ENCODE measurements at places on chromosomes 3 and 15.

DNA sequence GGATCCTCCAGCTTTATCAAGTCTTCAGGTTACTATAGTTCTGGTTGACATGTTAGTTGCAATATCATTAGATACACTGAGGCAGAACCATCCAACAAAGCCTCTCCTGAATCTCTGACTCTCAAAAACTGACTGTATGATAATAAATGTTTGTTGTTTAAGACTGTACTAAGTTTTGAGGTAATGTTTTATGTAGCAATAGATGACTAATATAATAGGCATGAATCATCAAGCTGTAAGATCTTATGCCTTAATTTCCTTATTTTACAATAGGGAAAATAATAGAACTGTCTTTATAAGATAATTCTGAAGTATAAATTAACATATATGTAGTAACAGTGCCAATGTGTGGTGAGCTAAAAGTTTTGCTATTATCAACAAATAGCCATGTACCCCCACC, 88.9 kb upstream of the TBC1D5 start:
- DNase-seq = no peak

DNA sequence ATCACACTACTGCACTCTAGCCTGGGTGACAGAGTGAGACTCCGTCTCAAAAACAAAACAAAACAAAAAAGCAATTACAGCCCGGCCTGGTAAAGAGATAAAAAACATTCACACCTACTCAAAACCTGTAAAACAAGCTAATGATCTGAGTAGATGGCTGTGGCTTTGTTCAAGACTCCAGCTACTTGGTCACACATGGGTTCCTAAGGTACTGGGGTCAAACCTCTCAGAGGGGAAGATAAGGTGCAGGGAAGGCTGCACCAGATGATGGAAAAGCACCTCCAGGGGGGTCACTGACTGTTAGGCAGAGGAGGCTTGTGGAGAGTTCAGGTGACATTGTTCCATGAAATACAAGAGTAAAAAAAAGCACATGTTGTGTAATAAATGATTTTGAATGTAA, 450.2 kb upstream of the WNT5A start:
- no peak for DNase-seq

- no peak for DNase-seq
Observed at GRCh38 chr3:167451282-167451681, 22.6 kb downstream of the SERPINI2 start.

GRCh38 chr15:101498076-101498716, 8.7 kb upstream of the PCSK6 start:
- DNase-seq = no peak

- DNase-seq = peak; percentile 77
Observed at GRCh38 chr15:75891895-75892294, 11.8 kb upstream of the FBXO22 start.

GRCh38 chr15:100705841-100706240, 103.5 kb downstream of the ASB7 start:
- DNase-seq = no peak

DNA sequence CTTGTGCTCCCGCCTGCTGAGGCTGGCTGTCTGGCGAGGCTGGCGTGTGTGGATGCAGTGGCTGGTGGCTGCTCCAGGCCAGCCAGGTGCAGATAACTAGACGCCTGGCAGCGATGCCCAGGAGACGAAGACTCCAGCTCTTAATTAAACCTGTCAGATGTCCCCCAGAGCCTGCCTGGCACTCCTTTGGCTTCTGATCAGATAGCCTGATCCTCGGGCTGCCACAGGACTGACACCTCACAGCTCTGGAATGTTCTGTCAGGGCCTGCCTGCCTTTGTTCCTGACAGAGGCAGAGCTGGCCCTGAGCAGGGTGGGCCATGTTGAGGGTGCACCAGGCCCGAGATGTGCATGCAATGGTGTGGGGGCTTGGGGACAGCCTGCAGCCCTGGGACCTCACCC, 36.5 kb downstream of the PLXNA1 start:
- DNase-seq = peak; percentile 89

DNA sequence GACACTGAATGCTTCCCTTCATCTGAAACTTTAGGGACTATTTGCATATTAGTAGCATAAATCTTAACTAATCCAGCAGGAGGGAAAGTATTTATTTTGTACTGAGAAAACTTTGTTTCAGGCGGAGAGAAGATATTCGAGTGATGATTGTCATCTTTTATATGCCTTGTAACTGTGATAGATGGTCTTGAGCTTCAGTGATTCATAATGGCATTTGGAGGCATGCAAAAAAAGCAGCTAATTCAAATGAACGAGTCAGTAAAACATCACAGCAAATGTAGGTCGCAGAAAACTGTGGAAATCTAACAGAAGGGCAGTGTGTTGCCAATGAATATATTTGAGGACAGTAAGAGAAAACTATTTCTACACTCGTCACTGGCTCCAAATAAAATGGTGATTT, 643.7 kb upstream of the NAALADL2 start:
- DNase-seq = no peak

GRCh38 chr15:52392008-52392687, 96.5 kb upstream of the MYO5C start:
- DNase-seq = peak; percentile 69

- no peak for DNase-seq
Observed at GRCh38 chr15:35120173-35120572, 35.1 kb upstream of the NANOGP8 start.

DNA sequence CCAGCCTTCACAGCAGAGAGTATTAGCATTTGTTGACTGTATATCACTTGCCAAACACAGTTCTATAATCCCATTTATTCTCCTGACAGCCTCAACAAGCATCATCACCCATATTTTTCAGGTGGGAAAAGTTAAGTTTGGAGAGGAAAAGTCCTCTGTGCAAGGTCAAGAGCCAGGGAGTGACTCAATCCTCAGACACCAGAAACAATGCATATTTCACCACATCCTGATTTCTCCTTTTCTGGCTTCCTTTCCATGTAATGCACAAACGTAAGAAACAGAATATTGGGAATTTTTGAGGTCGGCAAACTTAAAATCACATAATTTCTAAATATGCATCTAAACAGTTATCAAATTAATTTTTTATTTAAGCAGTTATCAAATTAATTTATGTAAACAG, 116.0 kb upstream of the GADL1 start:
- peak; percentile 23 for DNase-seq

GRCh38 chr15:45417303-45417950, 39.1 kb upstream of the GATM start:
- DNase-seq = no peak

DNA sequence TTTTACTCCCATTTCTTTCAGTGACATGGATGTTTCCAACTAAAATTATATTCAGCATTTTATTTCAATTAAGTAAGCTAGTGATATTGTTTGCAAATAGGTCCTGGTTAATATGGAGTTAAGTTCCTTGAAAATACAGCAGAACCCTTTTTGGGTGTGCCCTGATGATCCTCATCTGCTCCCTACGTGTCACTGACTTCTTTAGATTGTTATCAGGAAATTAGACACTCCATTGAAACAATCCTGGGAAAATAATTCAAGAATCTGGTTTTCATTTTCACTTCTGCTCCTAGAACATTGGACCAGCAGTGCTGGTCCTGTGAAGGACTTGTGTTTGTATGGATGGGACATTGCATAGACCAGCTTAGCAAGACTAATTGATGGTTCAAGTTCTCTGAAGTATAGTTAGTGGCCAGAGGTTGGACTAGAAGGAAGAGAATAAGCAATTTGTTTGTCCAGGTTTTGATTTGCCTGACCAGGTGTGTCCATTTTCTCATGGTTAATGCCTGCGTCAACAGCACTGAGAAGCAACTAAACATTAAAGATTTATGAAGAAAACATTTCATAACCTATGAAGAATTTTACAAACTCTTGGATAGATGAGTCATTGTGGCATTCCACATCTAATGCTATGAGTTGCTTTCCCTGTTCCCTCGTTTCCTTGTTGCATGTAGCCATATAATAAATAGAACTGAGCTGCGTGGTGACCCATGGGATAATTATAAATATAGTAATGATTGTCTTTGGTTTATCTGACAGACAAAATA, 95.8 kb downstream of the ZPLD1 start:
- peak; percentile 18 for DNase-seq

- no peak for DNase-seq
Observed at GRCh38 chr15:53955396-53955795, 22.8 kb upstream of the UNC13C start.

- no peak for DNase-seq
Observed at GRCh38 chr3:194329583-194329965, 21.6 kb downstream of the CPN2 start.

DNA sequence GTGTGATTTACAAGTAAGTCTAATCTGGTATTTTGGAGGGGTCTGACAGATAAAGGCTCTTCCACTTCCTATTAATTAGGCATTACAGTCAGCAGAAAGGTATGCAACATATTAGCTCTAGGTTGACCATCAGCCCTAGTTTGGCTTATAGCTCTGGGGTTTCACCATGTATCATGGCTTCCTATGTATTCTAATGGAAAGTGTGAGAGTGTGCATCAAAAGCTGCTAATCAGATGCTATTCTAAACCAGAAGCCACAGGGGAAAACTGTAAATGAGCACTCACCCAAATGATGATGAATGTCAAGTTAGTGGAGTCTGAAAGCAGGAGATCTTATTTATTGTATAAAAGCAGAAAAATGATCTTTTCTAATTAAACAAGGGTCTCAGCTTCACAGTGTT, 149.2 kb upstream of the MITF start:
- DNase-seq = no peak

GRCh38 chr3:126112531-126113237, 28.8 kb upstream of the SLC41A3 start:
- no peak for DNase-seq

GRCh38 chr15:72068856-72069255, 49.1 kb downstream of the MYO9A start:
- no peak for DNase-seq

GRCh38 chr3:40720863-40721262, 196.1 kb downstream of the ZNF621 start:
- no peak for DNase-seq

DNA sequence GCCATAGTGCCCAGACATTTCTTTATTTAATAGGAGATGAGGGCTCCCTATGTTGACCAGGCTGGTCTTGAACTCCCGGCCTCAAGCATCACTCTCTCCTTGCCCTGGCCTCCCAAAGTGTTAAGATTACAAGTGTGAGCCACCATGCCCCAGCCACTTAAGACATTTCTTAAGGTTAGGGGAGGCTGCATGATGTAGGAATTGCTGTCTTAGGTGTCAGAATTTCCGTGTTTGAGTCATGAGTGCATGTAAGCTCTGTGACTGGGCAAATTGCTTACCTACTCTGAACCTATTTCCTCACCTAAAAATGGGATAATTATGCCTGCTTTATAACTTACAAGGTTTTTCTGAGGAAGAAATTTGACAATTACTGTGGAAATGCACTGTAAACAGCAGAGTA, 34.2 kb upstream of the SIAH2 start:
- DNase-seq = no peak

DNA sequence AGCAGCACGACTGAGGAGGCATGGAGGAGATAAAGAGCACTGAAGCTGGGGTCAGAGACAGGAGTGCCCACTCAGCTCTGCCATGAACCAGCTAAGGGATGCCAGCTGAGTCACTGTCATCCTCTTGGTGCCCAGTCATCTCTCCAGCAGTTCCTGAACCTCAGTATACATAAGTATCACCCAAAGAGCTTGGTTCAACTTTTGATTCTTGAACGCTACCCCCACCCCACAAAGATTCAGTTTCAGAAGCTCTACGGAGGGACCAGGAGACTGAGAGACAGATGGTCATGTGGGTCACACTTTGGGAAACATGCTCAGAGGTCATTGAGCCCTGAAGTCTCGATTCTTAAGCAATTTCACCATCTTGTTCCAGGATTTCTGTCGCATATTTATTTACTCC, 108.4 kb downstream of the ALDH1A2 start:
- no peak for DNase-seq

DNA sequence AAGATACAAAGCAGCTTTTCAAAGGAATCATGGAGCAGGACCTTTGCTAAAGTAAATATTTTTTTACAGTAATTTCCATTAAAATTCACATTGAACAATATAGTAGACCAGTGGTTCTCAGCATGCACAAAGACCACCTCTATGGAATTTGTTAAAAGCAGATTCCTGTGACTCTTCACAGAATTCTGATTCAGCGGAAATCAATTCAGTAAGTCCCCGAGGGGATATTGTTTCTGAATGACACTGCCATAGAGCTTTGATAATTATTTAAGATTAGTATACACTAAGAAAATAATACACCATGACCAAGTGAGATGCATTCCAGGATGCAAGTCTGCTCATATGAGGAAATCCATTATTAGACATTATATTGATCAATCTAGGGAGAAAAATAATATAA, 161.9 kb upstream of the TNIK start:
- DNase-seq = no peak

DNA sequence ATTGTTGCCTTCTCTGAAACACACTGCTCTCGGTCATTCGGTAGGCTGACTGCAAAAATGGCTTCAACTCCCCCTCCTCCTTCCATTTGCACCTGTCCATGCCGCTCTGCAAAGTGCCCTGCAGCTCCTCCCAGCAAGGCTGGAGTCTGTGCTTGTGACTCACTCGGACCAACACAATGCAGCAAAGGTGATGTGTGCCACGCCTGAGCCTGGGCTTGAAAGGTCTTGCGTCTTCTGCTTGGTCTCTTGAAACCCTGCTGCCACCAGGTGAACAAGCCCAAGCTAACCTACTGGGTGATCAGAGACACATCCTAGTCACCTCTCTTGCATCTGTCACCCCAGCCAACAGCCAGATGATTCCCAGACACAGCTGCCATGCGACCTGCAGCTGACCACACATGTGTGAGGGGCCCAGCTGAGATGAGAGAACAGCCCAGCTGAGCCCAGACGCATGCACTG, 71.1 kb downstream of the MGLL start:
- DNase-seq = no peak

DNA sequence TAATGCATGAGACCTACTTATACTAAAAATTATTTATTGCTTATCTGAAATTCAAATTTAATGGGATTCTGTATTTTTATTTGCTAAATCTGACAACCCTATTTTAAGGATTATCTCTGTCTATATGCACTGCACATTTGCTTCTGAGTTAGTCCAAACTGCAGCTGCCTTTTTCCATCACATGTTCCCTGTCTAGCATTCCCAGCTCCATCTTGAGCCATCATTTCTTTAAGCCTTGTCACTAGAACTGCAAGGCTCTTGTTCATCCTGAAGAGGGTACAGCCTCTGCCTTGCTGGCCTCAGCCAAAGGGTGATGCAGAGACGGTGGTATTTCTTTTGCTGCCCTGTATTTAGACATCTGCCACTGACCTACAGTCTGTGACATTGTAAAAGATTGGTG, 125.8 kb upstream of the STT3B start:
- DNase-seq = peak; percentile 6

DNA sequence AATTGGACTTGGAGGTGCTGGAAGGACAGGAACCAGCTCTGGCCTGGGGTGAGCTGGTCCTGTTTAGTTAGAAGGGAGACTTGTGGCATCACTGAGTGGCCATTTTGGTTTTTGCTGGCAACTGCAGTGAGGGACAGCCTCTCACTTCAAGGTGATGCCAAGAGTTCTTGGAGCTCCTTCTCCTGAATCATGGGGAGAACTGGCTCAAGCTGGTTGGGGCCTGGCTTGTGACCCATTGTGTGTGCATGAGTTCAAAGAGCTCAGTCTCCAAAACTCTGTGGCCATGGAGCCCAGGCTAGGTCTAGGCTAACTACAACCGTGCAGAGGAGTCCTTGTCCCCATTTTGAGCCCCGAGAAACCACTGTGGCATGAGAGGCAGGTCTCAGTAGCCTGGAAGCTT, 60.1 kb upstream of the ZNF148 start:
- no peak for DNase-seq

GRCh38 chr3:94256888-94257813, 194.3 kb downstream of the NSUN3 start:
- no peak for DNase-seq

Measured in astrocyte of the hippocampus (primary cell).